ENCODE measurements at places on chromosomes 1 and 21. TPM values are rescaled to one million over a fixed set of nuclear protein-coding genes. Genes with fewer than 3 reads are reported as not detected.

HS2ST1 gene
- 10.5 TPM for total RNA-seq

SPRR2F gene
- total RNA-seq: not detected

SLFNL1 gene
- 0.82 TPM for total RNA-seq

UTS2 gene
- 0.58 TPM for total RNA-seq

TIMM17A gene
- 37.6 TPM for total RNA-seq

CDC20 gene
- total RNA-seq: 2.3 TPM

USH2A gene
- not detected for total RNA-seq

DNA sequence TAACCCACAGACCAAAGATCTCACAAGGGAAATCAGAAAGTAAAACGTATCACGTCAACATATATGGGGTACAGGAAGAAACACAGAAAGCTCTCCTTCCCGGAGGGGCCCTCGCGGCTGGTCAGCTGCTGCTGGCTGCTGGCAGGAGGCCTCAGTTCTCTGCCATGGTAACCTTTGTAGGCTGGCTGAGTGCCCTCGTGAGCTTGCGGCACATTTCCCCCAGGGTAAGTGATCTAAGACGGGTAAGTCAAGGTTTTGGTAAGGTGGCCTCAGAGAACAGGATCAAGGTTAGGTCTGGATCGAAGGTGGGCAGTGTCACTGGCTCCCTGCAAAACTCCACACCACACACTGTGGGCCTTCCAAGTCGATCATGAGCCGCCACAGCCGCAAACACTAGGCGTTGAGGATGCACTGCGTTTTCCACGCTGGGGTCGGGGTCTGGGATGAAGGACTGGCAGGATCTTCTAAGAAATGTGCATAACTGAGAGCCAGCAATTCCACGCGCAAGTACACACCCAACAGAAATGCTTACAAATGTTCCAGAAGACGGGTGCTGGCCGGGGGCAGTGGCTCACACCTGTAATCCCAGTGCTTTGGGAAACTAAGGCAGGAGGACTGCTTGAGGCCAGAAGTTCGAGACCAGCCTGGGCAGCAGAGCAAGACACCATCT lies 33.9 kb downstream of the WDR4 start:
- no peak for DNase-seq

DNA sequence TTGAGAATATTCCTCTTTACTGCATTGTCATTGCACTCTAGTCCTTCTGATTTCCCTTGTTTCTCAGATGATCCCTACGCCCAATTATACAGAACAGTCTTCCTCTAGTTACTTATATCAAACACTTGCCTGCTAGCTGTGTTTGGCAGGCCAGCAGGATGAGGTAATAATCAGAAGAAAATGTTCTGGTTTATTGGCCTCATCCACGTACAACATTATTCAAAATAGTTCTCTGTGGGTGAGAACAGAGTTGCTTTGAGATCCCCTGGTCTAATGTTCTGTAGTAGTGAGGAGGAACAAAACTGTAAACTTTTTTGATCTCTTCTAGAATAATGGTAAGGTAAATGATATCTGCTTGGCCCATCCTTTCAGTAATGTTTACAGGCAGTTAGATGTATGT lies 22.3 kb upstream of the C1orf105 start:
- no peak for DNase-seq

- DNase-seq: no peak
These were observed 5.5 kb downstream of the PGLYRP4 start for GRCh38 chr1:153343040-153343681.

DNA sequence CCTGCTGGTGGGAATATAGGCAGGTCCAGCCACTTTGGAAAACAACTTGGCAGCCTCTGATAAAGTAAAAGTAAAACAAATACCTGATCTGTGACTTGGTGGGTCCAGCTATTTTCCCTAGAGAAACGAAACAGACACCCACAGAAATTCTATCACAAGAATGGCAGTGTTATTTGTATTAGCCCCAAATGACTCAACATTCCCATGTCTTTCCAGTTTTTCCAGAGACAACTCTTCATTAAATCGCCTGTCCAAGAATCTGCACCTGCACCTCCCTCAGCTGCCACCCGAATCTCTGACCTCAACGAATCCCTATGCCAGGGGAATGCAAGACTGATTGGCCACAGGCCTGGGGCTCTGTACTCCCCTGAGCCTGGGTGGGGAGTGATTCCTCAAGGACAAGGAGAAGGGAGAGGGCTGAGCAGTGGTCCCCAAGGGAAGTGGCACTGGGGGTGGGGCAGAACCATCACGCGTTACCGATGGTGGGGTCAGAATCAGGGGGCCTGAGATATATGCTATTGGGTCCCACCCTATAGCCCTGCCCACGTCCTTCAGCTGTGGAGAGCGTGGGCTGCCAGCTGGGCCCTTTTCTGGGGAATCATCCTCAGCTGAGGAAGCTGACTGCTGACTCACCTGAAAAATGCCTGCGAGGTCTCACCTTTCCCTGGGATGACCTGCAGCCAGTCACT lies 553.0 kb downstream of the PTPRU start:
- no peak for DNase-seq

- no peak for DNase-seq
These were observed 108.9 kb downstream of the LBR start for GRCh38 chr1:225318706-225319575.

DNA sequence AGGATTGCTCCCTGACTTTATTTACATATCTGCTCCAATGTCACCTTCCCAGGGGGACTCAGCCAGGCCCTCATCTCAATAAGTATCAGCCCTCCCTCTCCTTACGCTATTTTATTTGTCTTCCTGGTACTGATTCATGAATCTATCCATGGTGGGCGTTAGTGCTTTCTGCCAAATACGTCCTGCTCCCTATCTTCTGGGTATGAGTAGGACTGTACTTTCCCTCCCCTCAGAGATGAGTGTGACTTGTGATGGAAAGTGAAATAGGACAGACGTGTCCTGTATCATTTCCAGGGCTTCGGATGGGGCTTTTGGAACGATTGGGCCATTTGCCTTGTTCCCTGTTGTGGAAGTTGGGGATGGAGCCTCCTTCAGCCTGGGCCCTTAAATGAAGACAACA lies 47.5 kb downstream of the FOXO6 start:
- no peak for DNase-seq

DNA sequence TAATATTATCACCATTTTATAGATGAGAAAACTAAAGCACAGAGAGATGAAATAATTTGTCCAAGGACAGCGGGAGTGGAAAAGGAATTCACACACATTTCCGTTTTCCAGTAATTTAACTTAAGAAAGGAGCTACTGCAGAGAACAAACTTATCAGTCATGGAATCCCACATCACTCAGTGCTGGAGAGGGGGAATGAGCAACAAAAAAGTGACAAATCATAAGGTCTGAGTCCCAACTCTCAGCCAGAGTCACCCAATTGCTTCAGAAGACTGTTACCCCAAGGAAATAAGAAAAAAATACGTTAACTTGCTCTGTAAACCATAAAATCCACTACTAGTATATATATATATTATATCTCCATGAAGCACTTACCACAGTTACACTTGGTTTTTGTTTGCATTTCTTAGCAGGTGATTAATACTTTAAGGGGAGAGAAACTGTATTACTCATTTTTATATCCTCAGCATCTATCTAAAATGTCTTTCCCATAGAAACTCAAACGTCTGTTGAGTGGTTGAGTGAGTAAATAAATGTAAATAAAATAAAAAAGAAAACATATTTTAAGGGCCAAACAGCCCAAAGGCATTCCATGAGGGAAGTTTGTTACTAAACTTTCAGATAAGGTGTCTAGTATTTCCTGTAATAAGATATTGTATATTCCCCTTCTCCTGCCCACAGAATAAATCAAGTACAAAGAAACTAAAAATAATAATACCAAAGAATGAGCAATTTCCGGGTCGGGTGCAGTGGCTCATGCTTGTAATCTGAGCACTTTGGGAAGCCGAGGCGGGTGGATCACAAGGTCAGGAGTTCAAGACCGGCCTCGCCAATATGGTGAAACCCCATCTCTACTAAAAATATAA lies 76.8 kb downstream of the SLC45A1 start:
- no peak for DNase-seq

DNA sequence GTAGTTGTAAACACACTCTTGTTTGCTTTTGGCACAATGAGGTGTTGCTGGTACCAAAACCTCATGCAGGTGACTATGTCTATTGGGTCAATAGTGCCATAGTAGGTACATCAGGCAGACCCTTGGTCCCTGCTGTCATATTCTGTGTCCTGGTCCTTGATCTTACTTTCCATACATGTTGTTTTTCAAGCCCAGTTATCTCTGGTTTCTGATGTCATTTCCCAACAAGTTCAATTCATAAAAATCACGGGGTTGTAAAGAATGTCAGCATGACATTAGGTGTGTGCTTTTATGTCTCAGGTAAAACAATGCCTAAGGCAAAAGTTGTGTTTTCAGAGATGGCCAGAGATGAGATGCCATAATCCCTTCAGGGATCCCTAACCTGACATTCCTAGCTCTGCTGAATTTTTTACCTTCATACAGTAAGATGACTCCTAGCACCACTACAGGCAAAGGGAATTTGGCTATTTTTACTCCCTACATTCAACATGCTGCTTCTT lies 390.3 kb upstream of the PKN2 start:
- no peak for DNase-seq

DNA sequence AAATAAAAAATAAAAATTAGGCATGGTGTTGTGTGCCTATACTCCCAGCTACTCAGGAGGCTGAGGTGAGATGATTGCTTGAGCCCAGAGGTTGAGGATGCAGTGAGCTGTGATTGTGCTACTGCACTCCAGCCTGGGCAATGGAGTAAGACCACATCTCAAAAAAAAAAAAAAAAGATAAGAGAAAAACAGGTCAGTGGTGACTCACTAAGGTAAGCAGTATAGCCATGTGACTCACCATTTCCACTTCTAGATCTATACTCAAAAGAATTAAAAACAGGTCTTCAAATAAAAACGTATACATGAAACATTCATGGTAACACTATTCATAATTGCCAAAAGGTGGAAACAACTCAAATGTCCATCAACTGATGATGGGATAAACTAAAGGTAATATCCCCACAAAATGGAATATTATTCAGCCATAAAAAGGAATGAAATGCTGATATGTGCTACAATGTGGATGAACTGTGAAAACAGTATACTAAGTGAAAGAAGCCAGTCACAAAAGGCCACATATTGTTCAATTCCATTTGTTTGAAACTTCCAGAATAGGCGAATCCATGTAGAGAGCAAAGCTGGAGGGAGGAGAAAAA lies 75.1 kb downstream of the ZNF281 start:
- DNase-seq: no peak

GRCh38 chr1:65495137-65495536 lies 74.7 kb downstream of the LEPR start:
- no peak for DNase-seq

GRCh38 chr1:18452550-18452949 lies 28.2 kb upstream of the KLHDC7A start:
- DNase-seq: no peak

- DNase-seq: no peak
These were observed at the start of gene CD101 for GRCh38 chr1:117001254-117001927. Gene CD101 (plus strand): TSS chr1:117001760. CDS start chr1:117001818, 58 bp downstream.

GRCh38 chr1:182238421-182238820 lies 153.2 kb downstream of the GLUL start:
- no peak for DNase-seq

DNA sequence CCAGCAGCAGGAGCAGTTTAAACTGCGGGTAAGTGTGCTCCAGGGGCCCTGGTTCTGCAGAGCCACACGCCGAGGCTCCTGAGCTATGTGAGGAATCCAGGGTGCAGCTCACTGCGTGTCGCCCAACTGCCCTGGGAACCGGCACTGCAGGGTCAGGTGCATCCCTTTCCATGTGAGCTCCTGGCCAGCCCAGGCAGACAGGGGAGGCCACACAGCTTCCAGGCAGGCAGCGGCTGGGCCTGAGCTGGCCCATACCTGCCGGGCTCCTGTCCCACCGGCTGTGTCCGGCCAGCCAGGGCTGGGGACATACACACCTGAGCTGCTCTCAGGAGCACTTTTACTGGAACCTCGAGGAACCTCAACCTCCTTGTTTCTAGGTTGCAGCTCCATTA lies 18.6 kb upstream of the COL18A1 start:
- no peak for DNase-seq

DNA sequence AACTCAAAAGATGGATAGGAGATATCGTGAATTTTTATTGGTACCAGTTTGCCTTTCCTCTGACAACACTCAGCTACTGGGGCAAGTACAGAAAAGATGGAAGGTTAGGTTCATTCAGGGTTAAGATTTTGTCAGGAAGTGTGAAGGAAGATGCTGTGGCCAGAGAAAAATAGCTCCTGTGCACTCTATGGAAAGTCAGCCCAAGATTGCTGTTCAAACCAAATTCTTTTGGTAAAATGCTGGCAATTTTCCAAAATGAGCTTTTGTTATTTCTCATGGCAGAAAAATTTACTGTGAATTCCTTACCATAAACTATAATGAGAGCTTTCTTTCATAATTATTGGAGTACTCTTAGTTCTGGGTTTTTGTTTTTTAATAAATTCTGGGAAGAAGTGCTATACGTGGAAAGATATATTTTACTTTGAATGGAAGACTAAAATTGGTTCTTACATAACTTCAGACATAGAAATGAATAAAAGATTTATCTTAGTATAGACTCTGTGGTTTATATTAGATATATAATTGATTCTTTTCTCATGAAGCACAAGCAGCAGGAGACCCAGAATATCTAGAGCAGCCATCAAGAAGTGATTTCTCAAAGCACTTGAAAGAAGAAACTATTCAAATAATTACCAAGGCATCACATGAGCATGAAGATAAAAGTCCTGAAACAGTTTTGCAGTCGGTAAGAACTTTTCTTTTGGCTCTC lies 112.2 kb downstream of the USP25 start:
- DNase-seq: no peak

- no peak for DNase-seq
These were observed 35.6 kb downstream of the ADARB1 start for GRCh38 chr21:45109831-45110492.

- no peak for DNase-seq
These were observed 40.2 kb upstream of the VWA5B1 start for GRCh38 chr1:20250340-20250989.

- DNase-seq: no peak
These were observed 13.3 kb downstream of the KAZN start for GRCh38 chr1:14611792-14612191.

- no peak for DNase-seq
These were observed 105.5 kb downstream of the RPE65 start for GRCh38 chr1:68344208-68344607.

GRCh38 chr1:78913950-78914349 lies 92.6 kb downstream of the ADGRL4 start:
- no peak for DNase-seq

GRCh38 chr1:39940253-39940652 lies 14.7 kb upstream of the MFSD2A start:
- DNase-seq: no peak

- DNase-seq: no peak
These were observed 452 bp downstream of the LEFTY2 start for GRCh38 chr1:225940385-225941151.

DNA sequence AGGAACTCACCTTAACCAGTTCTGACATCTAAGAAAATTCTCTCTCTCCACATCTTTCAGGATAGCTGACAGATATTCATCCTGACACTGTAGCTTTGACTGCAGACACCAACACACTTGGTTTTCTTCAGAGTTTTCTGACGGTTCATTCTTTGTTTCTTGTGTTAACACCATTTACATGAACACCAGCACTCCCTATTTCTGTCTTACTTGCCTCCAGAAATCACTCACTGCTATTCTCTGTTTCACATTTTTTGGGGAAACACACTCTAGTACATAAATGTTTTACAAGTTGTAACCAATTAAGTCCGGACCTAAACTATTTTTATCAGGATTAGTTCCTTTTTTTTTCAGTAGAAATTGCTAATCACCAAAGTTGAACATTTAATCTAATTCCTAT lies 15.4 kb downstream of the FLVCR1 start:
- DNase-seq: no peak
